ENCODE measurements at places on chromosomes 12 and 14.

GRCh38 chr14:105492971-105493871 is 2.2 kb downstream of the TEDC1 start:
- no peak for DNase-seq

DNA sequence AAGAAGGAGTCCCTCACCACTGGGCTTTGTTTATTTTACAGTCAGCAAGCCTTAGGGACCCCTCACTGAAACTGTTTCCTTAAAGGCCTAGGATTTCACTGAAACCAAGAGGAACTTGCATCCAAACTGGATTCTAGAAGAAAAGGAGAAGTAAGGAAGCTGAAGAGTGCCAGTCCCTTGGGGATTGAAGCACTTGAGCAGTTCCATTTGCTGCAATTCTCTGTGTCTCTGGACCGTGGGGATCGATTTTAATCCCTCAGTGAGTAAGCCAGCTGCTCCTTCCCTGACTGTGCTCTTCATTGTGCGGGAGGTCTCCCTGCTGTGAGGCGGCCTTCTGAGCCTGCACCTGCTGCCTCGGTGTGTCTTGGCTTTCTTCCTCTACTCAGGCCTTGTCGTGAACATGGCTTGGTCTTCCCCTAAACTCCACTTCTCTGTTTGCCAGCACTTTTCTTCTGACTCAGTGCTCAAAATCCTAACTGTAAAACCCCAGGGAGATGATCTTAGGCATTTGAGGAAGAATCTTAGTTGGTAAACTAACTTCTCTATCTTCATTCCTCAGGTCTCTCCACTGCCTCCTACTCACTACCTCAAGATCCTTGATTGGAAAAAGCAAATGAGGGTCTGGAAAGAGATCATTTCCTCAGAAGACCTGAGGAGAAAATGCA is 132.6 kb downstream of the SLC38A6 start:
- no peak for DNase-seq

DNA sequence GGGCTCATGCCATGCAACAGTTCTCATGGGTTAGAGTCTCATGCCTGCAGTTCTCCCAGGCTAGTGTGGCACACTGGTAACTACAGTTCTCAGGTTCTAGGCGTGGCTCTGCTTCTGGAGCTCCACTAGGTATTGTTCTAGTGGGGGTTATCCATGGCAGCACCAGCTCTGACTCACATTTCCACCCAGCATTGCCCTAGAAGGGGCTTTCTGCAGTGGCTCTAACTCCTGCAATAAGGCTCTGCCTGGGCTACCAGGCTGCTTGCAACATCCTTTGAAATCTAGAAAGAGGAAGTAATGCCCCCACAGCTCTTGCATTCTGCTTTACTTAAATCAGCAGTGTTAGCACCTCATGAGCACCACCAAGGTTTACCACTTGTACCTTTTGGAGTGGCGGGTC is 220.3 kb upstream of the ARID2 start:
- no peak for DNase-seq

DNA sequence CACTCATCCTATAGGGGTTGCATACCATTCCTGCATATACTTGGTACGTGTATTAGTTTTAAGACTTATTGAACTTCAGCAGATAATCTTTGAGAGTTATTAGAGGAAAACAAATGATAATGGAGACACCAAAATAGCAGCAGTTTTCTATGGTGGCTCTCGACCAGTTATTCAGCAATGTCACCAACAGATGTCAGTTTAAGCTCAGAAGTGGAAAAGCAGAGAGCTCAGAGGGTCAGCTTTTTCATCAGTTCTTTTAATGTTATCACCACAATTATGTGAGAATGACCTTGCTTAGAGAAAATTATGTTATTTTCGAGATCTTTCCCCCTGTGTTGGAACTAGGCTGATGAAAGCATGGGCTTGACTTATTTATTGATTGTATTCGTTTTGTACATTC is 32.0 kb downstream of the PTPN11 start:
- no peak for DNase-seq

DNA sequence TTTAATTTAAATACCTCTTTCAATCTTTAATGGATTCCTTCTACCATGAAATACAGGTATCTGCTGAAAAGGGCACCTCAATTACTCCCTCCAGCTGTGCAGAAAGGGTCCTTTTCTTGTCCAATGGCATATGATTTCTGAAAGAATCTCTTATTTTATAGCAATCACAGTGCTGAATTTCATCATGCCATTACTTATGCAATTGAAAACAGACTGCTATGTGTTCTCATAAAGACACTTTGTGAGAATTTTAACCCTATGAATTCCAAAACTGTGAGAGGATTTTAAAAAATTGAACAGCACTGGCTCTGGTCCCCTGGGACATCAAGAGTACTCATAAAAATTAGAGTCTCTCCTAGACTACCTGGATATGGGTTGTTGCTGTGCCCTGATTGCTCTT is 45.9 kb upstream of the CNOT2 start:
- DNase-seq = no peak

DNA sequence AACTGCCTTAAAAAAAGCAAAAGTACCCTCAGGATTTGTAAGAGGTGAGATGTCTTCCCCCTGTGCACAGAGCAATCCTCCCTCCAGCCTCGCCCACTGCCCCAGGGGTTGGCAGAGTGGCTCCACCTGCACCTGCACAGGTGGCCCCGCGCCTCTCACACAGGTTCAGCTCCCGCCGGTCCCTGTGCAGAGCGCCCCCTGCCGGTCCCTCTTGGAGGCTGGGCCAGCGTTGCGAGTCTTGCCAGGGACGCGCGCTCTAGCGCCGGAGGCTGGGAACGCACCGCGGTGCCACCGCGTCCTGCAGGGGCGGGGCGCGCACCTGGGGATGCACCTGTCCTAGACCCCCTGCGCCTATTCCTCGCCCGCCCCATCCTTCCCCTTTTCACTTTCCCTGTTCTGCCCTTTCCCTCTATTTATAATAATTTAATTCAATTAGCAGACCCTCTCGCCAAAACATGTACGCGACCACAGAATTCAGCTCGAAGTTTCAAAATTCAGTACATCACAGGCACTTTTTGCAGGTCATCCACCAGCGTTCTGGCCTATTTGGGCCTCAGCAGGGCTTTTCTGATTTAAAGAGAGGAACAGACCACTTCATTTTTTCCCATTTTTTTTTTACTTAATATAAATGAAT is 618.6 kb downstream of the AACS start:
- DNase-seq = no peak

- no peak for DNase-seq
Measured at GRCh38 chr14:24083462-24083861, 10.6 kb upstream of the PCK2 start.

GRCh38 chr12:100473050-100473715 is 483 bp upstream of the NR1H4 start:
- no peak for DNase-seq

DNA sequence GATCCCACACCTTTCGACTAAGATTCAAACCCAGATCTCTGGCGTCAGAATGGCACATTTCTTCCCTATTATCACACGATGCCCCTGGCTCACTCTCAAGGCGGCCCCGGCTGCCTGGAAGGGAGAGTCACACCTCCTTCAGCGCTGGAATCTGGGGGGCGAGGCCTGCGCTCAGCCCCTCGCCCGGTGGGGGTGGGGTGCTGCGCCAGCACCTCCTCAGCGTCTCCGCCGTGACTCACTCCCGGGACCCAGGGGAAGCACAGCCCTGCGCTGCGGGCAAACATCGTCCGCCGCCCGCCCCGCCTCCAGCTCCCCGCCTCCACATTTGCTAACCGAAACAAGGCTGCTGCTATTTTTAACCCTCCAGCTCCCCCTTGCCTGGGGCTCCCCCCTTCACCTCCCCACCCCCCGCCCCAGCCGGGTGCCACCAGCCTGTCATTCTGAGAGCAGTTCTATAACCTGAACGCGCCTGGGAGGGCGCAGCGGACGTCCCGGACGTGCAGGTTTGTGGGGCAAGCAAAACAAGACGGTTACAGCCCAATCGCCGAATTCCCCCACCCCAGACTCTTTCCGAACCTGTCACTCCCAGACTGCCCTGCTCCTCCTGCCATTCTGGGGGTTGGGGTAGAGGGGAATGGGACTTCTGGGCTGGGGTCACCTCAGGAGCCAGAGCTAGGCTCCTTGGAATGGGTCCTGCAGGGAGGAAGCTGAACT is 6.7 kb downstream of the HDAC7 start:
- peak; percentile 94 for DNase-seq

DNA sequence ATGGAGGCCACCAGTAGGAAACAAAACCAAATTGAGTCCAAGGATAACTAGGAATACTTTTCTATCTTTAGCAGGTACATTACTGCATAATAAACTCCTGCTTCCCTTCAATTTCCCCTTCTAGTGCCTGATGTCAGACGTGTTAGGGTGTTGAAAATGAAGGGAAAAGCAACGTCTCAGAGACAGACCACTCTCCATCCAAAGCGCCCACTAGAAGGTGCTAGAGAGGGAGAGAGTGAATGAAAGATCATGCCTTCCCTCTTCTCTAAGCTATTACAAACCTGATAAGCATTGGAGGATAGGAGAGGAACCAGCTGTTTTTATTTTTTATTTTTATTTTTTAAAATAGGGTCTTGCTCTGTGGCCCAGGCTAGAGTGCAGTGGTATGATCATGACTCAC is 64.1 kb downstream of the ZNF641 start:
- DNase-seq = no peak

DNA sequence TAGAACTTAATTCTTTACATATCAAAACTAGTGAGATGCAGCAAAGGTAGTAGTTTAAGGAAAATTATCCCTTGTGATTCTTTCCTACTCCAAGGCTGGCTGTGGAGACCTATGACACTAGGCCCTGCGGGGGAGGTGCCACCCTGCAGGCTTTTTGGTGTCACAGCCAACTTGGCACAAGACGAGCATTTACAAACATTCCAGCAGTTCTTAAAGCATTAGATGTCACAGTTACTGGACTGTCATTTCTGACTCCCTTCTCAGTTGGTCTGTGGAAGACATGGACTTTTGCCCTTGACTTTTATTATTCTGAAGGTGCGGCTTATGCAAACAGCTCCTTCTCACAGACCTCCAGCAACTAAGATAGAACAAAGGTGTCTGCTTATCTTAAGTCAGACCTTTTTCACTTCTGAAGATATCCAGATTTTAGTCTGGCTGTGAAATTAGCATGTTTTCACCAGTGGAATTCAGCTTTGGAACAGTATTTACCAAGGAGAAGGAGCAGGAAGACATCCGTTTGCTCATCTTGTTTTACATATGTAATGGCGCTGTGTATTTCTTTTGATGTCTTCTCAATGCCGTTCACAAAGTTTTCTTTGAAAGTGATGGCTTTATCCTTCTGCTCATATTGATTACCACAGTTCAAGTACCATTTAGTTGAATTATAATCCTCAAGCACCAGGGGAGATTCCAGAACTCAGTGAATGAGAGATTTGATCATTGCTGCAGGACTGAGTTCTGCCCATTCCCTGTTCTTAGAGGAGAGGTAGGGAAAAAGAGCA is 17.9 kb downstream of the SRGAP1 start:
- no peak for DNase-seq

GRCh38 chr12:111693818-111694217 is 8.0 kb downstream of the ACAD10 start:
- DNase-seq = no peak

DNA sequence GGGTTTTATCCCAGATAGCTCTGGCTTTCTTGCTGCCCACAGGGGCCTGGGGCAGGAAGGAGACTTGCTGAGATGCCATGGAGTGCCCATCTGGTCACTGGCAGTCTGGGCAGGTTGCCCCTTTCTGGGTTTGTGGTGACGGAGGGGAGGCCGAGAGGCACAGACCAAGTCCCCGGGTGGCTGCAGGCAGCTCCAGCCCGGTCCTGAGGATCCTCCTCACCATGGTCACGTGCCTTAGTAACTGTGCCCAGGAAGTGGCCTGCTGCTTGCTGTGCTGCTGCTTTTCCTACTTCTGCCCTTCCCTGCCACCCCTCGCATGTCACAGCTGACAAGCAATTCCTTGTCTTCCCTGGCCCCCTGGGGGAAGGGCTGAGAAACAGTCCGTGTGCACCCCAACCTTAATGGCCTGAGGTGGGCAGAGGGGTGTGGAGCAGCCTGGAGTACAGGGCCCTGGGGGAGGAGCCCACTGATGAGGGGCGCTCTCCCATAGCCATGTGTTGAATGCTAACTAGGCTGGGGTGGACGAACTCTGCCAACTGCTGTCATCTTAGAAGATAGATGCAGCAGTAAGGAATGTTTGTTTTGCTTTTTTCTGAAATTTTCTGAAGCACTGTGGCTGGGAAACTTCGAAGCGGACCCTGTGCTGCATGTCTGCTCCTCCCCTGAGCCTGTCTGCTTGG is 54.9 kb upstream of the SRSF5 start:
- DNase-seq = no peak

- DNase-seq = no peak
Measured at GRCh38 chr12:96578526-96579125, 89.2 kb downstream of the CFAP54 start.

DNA sequence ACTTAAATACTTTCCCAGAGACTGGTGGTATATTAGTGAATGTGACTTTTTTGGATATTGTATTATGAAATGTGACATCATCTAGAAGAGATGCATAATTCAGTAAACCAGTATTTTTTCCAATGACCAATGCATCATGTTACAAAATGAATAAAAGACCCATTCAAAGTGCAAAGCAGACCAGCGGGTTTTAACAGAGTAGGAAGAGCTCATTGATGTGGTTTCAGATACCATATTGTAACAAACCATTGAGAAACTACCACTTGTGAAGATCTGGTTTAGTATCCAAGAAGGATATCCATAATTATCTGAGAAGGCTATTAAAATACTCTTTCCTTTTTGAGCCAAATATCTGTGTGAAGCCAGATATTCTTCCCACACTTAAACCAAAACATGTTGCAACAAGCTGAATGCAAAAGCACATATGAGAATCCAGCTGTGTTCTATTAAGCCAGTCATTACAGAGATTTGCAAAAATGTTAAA is 47.7 kb downstream of the MVK start:
- no peak for DNase-seq

DNA sequence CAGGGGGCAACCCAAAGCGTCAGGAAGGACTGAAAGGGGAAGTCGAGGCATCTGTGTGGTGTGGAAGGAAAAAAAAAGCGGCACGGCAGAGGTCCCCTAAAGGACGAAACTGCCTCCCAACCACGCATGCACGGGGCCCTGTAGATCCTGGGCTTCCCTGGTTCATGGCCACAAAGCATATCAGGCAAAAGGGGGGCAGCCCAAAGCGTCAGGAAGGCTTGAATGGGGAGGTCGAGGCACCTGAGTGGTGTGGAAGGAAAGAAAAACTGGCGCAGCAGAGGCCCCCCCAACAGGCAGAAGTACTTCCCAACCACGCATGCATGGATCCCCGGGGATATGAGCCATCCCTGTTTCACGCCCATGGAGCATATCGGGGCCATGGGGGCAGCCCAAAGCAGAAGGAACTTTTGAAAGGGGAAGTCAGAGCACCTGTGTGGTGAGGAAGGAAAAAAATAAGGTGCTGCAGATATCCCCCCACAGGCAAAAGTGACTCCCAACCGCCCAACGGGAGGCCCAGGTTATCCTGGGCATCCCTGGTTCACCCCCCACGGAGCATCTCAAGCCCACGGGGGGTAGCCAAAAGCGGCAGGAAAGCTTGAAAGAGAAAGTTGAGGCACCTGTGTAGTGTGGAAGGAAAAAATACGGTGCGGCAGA is 581.2 kb downstream of the ALG10 start:
- no peak for DNase-seq

DNA sequence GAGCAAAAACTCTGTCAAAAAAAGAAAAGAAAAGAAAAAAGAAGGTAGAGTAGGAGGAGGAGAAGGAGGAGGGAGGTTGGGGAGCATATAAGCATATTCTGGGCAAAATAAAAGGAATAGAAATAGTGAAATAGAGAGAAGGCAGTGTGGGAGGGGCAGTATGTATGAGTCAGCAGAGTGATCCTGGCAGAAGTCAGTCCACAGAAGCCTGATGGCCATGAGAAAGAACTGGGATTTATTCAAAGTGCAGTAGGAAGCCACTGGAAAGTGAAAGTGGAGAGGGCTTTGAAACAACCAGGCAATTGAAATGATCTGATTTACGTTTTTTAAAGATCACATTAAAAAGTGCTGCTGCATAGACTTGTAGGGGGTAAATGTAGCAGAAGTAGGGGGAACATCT is 368.6 kb upstream of the USP15 start:
- no peak for DNase-seq
